CD4-positive, alpha-beta T cell treated with Interferon gamma for 1 hour (primary cell): ENCODE measurements at places on chromosomes 5 and 9.

GRCh38 chr9:132846109-132846917 is 31.8 kb downstream of the AK8 start:
- DNase-seq: no peak

- DNase-seq: no peak
Observed at GRCh38 chr5:96219580-96220281, 213.3 kb downstream of the PCSK1 start.

DNA sequence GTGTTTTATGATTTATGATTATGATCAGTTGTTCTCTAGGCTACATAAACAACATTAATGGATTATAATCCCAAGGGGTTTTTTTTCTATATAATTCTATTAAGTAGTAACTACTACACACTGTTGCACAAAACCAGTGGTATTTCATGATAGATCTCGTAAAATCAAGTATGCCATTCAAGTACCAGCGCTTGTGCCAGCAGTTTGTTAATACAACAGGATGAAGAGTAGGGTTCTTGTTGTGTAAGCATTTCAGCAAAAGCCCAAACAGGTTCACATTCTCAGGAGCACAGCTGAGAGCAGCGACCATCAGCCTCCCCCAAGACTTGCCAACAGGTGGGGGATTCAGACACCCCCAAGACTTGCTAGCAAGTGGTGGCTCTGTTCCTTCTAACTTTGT is 88.8 kb downstream of the CTNND2 start:
- no peak for DNase-seq

- DNase-seq: no peak
Observed at GRCh38 chr5:18487928-18488480, 853.7 kb downstream of the TAF11L14 start.

- DNase-seq: no peak
Observed at GRCh38 chr9:136083558-136084062, 11.5 kb downstream of the NACC2 start.
